ENCODE measurements at places on chromosomes 7 and 10.

DNA sequence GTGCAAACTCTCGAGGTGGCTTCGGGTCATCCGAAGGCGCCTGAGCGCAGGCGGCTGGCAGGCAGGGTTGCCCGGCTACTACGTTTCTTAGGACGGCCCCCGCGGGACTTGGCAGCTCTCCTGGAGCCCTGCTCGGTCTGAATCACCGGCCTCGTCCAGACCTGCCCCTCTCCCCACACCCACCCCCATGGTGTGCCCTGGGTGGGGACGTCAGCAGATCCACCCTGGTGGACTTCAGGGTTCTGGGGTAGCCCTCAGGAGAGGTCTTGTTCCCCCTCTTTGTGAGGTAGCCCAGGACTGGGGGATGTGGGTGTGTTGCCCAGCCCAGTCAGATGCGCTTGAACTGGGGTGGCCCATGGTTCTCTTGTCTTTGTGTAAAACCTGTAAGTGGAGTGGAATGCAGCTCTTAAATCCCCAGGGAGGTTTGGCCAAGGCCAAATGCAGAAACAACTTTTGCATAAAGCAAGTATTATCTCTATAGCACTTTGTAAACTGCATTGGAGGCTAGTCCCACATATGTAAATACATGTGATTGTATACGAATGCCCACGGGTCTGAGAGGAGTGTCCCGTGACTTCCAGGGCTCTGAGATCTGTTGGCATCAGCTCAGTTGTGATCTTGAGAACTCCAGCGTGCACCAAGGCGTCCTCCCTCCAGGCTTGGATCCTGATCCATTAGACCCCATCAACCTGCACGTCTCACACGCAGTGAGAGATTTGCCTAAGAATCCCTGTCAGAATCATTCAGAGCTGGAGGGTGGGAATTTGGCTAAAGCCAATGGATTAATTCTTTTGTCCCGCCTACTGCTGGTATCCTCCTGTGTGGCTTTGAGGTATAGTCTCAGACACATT, 1.8 kb downstream of the PFKFB3 start:
- peak; percentile 83 for DNase-seq

- peak; percentile 15 for DNase-seq
Observed at GRCh38 chr7:17307000-17307399, 8.5 kb downstream of the AHR start.

DNA sequence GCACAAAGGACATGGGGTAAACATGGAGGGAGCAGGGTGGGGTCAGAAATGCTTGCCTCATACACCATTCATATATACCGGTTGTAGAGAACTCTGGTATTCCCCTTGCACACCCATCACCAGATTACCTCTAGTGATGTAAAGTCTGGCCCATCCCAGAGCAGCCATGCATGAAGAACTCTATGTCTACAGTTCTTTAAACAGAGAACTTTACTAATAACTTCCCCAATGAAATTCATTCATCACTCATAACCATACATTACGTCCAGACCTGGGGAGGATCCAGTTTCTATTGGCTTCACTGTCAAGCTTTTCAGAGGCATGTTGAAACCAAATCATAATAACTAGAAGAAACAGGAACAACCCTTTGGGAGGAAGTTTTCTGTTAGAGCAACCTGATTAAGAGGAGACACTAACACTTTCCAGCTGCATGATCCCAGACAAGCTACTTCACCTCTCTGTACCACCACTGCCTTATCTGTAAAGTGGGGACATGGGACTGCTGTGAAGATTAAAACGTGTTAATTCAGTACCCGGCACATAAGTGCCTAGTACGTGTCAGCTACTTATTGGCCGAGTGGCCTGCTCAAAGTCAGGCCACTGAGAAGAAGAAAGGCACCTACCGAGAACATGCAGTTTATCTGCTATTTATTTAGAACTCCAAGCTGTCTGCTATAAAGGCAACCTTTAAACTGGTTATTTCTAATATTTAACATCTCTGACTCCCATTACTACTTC, 59.7 kb downstream of the IGF2BP3 start:
- DNase-seq, result no peak

- no peak for DNase-seq
Observed at GRCh38 chr10:124092250-124092859, 1.0 kb downstream of the CHST15 start.

- DNase-seq, result peak; percentile 98
Observed at GRCh38 chr10:21372651-21373410, 152.7 kb downstream of the SKIDA1 start.

- no peak for DNase-seq
Observed at GRCh38 chr7:131919920-131920709, 363.7 kb upstream of the PODXL start.

DNA sequence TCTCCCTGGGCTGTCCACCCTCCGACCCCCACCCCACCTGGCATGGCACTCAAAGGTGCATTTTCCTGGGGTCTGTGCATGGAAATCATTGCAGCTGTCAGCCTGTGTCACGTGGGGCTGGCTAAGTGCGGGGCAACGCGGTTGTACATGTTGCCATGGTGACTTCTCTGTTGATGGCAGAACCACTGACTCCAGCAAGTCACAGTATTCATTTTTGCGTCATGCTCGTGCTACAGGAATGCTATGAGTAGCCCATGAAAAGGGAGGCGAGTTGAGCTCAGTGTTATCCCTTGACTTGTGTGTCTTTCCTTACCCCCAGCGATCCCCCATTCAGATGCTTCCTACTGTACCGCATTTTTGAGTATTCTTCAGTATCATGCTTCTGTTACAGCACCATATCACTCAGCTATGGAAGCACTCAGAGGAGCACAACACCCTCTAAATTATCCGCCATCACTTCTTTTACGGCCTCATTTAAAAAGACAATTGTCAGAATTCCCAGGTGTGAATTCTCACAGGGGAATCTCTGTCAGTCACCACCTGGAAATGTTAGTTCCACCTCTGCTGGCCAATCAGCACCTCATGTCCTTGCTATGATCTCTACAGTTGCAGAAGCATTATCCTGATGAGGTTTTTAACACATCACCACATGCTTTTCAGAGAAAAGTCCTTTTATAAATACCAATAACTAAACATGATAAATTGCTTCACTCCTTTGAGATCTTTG, 194.4 kb upstream of the C7orf33 start:
- DNase-seq, result no peak

GRCh38 chr10:70093335-70093944, 39.2 kb downstream of the AIFM2 start:
- no peak for DNase-seq

- DNase-seq, result no peak
Observed at GRCh38 chr10:60511477-60512229, 122.0 kb upstream of the ANK3 start.

DNA sequence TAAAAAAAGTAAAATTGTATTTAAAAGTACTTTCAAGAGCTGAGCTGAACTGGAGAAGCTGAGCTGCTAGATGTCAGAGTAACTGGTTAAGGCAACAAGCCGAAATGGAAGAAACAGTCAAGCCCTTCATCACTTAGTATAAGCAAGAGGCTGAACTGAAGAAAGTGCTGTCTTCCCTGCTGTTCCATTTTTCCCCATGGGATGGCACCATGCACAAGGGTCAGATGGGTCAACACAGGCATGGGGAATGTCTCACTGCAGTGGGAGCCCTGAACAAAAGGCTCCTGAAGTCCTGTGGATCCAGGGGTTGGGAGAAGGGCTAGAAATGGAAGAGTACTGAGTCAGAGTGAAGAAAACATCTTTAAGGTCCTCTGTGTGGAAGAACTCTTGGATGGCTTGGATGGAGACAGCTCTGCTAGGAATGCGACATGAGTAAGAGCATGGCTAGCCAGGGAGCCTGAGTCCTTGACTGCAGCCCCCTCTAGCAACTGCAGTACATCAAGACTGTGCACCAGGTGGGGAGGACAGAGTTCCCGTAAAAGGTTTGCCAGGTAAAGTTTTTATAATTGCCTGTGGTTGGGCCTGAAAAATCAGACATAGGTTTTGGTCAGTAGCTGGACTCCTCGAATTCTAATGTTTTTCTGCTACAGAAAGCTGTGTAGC, 348.3 kb downstream of the GPR158 start:
- peak; percentile 4 for DNase-seq

GRCh38 chr7:81013083-81013817, 94.4 kb upstream of the SEMA3C start:
- DNase-seq, result peak; percentile 72

DNA sequence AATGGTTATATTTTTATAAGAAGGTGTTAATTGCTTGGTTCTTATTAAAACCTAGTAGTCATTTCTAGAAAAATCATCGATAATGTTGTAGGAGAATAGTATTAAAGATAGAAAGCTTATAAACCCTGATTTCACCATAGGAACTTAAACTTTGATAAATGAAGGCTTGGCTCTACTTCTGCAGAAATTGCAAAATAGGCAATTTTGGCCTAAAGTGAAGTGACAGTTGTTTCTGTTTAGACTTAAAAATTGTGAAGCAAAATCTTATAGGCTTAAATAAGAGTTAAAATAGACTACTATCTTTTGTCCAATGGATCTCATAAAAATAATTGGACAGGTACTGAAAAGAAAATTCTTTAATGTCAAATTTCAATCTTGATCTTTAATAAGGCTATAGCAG, 321.6 kb upstream of the FZD8 start:
- no peak for DNase-seq

- no peak for DNase-seq
Observed at GRCh38 chr10:639751-640672, 49.5 kb downstream of the DIP2C start.

- DNase-seq, result no peak
Observed at GRCh38 chr7:153564391-153564790, 487.8 kb upstream of the DPP6 start.

DNA sequence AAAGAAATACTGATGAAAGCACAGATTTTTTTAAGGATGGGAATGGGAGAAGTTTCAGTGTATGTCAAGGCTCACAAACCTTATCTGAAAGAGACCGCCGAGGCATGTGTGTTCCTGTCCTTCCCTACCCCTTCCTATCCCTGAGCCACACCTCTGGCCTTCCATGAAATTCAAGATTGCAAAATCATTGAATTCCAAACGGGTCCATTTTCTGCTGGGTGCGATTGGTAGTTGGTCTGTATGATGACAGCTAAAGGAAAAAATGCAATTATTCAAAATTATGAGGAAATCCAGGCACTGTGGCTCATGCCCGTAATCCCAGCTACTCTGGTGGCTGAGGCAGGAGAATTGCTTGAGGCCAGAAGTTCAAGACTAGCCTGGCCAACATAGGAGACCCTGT, 170.1 kb downstream of the ARHGAP12 start:
- peak; percentile 75 for DNase-seq
